ENCODE measurements at places on chromosomes 4 and X.

GRCh38 chrX:31130457-31131220, 58.8 kb upstream of the FTHL17 start:
- no peak for DNase-seq

- no peak for DNase-seq
These were observed 205.1 kb upstream of the UGT8 start for GRCh38 chr4:114393295-114394038.

DNA sequence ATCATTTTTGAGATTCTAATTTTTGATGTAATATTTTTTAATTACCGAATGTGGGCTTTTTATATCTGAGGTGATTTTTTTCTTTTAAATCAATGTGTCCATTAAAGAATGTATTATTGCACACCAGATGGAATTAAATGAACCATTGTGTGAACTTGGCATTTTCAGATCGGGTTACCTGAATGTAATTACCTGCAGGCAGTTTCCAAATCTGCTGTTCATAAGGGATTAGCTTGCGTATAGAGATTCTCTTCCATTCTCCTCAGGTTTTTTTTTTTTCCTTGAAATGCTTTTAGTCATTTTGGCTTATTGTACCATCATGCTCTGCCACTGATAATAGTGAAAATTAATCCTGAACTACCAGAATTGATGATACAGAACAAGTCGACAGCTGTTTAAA, 511.5 kb upstream of the ATOH1 start:
- DNase-seq = peak; percentile 45

DNA sequence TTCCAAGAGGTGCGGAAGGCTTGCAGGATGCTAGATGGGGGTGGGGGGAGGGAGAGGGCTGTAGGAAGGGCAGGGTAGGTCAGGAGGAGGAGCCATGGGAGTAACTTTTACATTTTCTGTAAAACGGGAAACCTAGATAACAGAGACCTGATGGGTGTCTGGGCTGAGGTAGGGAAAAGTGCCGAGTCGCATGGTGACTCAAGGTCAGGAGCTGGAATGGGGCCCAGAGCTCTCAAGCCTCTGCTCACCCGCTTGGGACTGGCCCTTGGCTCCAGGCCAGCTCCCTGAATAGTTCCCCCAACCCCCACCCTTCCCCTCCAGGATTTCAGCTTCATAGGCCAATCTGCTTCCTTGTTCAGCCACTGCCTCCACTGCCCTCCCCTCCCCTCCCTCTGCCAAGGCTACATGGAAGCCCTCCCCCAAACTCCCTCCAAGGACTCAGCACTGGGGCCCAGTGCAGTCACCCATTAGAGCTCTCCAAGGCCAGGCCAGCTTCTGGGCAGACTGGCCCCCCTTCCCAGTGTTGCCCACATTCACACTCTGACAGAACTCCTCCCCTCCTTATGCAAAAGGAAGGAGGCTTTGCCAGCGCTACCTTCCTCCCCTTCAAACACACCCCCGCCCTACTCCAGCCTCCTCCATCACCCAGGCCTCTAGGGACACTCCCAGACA, 43.6 kb downstream of the TSC22D3 start:
- DNase-seq = no peak

- DNase-seq = no peak
These were observed 156.8 kb downstream of the GRXCR1 start for GRCh38 chr4:43049326-43049725.

- no peak for DNase-seq
These were observed 37.7 kb downstream of the HTT start for GRCh38 chr4:3112201-3112600.

- no peak for DNase-seq
These were observed 52.2 kb downstream of the AFM start for GRCh38 chr4:73533515-73534422.

- peak; percentile 20 for DNase-seq
These were observed at the start of gene NDUFC1 for GRCh38 chr4:139301821-139302611. Gene NDUFC1, minus strand, starts transcription at chr4:139302477. Its CDS starts 6,679 bp downstream, at chr4:139295798.

DNA sequence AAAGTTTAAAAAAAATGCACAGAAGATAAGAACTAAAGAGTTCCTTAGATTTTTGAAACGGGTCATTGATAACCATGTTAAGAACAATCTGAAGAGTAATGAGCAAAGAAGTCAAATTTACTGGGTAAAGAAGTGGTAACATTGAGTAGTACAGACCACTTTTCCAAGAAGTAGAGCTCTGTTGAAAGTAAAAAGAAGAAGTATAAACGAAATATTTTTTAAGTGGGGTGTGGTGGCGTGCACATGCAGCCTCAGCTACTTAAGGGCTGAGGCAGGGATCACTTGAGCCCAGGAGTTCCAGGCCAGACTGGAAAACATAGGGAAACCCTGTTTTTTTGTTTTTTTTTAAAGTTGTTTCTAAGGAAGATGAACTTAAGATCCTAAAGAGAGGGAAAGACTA, 68.5 kb downstream of the UBA6 start:
- no peak for DNase-seq

GRCh38 chrX:39984191-39984956, 113.4 kb downstream of the BCOR start:
- peak; percentile 46 for DNase-seq

- DNase-seq = no peak
These were observed 65.7 kb downstream of the LINC00632 start for GRCh38 chrX:140775211-140775610.

DNA sequence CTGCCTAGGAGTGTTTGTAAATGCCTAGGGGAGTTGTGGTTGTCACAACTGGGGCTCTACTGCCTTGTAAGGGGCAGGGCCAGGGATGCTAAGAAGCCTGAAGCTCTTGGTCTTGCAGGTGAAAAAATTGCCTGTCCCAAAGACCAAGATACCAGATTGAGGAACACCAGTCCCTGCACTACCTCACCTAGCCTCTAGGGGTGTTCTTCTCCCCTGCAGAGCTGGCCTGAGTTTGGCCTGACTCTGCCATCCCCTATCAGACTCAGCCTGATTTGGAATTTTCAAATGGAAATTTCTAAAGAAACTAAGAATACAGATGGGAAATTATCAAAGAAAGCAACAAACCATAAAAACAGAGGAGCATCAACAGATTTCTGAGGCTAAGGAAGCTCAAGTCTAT, 90.4 kb downstream of the ZC4H2 start:
- no peak for DNase-seq

- no peak for DNase-seq
These were observed 18.0 kb downstream of the ZNF275 start for GRCh38 chrX:153351981-153352380.

GRCh38 chrX:54422168-54422567, 18.0 kb upstream of the TSR2 start:
- DNase-seq = no peak

DNA sequence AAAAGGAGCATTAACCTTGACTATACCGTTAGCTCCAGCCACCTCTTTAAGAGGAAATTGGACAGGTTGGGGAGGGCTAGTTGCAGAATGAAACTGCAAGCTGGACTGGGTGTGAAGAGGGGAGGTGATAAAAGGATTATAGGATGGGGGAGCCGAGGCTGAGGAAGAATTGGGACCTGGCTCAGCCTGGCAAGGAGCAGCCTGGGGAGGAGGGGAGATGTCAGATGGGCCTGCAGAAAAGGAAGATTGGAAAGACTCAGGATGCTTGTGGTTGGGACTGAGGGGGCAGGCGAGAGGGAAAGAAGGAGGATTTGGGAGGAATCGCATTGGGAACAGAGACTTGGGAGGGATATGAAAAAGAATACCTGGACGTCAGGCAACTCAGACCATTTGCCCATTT, 351.7 kb downstream of the PPP3CA start:
- no peak for DNase-seq

DNA sequence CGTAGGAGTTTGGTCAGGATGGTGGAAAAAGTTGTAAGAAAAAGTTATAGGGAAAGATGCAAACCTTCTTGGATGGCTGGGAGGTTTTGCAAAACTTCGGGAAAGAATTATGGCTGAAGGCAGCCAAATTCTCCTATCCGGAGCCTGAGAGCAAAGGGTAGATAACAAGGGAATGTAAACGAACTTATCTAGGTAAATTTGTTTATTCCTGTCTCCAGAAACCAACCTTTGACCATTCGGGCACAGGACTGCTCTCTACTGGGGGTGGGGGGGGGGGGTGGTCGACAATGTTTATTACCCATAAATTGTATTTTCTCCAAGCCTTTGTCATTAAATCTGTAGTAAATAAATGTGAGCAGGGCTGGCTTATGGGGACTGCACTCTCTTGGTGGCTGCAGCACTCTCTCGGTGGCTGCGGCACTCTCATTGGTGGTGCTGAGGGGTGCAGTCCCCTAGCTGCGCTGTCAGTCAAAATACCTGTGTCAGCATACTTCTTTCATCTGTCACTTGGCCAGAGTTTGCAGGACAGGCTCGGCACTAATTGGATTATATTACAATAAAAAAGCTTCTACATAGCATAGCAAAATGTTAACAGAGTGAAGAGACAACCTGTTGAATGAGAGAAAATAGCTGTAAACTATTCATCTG, 827.8 kb downstream of the SH3BGRL start:
- no peak for DNase-seq

DNA sequence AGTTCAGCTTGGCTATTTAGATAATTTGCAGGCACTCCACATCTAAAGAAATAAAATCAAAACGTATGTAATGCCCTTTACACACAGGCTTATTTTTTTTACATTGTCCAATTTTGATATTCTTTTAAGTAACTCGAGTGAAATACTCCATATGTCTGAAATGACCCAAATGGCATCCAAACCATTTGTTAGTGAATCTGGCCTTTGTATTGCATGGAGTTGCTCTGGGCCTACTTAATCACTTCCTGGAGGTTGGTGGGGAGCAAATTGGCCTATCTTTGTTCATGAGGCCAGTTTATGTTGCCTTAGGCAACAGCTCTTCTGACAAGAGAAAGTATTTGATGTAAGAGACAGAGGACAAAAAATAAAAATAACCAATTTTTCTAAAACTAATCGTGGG, 47.6 kb upstream of the TMEM131L start:
- no peak for DNase-seq

DNA sequence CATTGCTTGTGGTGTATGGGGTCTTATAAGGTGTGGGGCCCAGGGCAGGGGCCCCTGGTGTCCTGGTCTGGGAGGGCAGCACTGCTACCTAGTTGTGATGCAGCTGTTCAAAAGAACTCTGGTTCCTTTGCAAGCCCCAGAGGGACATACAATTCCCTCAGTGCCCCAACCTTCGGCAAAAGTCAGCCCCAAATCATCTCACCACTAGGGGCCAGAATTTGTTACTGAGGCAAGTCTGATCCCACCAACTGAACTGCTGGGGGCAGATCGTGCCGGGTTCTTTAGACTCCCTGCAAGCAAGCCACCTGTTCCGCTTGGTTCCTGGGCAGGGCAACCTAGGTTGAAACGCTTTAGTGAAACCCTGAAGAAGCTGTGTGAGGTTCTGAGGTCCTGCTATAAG, 180.1 kb upstream of the S100G start:
- no peak for DNase-seq

DNA sequence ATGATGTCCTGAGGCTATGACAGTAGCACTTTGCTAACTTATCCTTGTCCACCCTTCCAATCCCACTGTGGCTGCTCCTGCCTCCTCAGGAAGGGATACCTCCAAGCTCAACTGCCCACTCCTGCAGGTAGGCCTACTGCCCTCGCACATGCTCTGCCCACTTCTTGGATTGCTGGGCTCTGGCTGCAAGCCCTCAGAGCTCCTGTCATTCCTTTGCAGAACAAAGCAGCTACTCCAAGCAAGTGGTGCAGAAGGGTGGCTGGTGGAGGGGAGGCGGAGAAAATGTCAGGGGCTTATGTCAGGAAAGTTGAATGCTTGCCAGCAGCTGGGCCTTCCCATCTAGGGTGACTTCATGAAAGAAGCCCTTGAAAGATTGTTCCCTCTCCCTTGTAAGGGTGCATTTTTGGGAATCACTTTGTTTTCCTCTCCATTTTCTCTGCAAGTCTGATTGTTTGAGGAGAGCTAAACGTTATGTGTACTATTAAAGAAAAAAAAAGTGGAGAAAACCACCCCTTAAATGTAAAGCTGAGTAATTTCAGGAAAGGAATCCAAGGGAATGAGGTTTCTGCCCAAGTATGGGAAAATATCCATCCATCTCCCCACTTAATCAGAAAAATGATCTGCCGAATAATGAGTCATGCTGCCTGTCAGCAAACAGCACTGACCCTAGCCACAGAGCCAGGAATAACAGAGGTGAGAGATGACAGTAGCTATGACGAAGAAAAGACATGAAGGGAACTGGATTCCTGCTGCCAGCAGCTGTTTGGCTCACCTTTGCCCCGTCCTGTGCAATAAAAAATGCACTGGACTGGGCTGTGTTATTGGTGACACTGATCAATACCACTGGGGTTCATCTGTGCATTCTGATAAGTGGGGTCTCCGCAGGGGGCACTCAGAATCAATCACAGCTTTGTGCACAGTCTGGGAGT, 102.0 kb downstream of the RTL5 start:
- no peak for DNase-seq

- no peak for DNase-seq
These were observed 379.5 kb upstream of the MAD2L1 start for GRCh38 chr4:120446051-120446567.

- DNase-seq = peak; percentile 24
These were observed 176.2 kb upstream of the CXorf66 start for GRCh38 chrX:140141444-140142029.

GRCh38 chr4:72858328-72858727, 211.2 kb downstream of the COX18 start:
- no peak for DNase-seq

DNA sequence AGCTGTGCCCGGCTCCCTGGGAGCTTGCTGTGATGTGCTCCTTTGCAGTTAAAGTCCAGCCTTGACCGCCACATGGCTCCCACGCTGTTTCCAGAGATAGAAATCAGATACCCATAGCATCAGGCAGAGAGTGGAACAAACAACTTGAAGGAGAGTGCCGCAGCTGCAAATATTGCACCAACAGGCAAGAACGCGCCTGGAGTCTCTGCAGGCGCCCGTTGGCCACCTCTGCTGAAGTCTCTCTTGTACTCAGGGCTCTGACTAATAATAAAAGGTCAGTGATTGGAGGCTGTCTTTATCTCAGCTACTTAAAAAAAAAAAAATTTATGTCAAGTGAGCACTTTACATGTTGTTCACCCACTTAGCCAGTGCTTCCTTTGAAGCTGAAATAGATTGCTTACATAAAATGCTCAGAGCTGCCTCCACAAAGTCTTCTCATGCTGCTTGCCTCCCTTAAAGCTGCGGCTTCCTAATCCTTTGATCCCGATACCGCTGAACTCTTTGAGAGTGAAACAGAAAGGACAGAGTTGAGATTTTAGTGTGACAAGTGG, 30.9 kb upstream of the TENM3 start:
- no peak for DNase-seq

- DNase-seq = no peak
These were observed 129.5 kb downstream of the LARP7 start for GRCh38 chr4:112766422-112766821.

- DNase-seq = no peak
These were observed 58.9 kb downstream of the NAF1 start for GRCh38 chr4:163107754-163108153.

Measured in NCI-H1694 (cell line).